Fibroblast of villous mesenchyme (primary cell): ENCODE measurements at places on chromosomes 6 and 20. TPM values are rescaled to one million over a fixed set of nuclear protein-coding genes. Genes with fewer than 3 reads are reported as not detected.

Gene COMMD7
- 45.8 and 56.7 TPM in 2 replicates for total RNA-seq

Gene GLP1R
- total RNA-seq, result not detected in 2 replicates

Gene HEBP2
- 13.8 and 22.2 TPM in 2 replicates for total RNA-seq

Gene SNTA1
- 6.0 and 20.3 TPM in 2 replicates for total RNA-seq

Gene POM121L2
- not detected in 2 replicates for total RNA-seq
